ENCODE measurements at places on chromosomes 3 and 15.
A peak's percentile ranks its signal among the peaks of the same experiment; 100 is the strongest.

- DNase-seq = no peak
These were observed 193.3 kb upstream of the CTDSPL start for GRCh38 chr3:37668431-37668817.

DNA sequence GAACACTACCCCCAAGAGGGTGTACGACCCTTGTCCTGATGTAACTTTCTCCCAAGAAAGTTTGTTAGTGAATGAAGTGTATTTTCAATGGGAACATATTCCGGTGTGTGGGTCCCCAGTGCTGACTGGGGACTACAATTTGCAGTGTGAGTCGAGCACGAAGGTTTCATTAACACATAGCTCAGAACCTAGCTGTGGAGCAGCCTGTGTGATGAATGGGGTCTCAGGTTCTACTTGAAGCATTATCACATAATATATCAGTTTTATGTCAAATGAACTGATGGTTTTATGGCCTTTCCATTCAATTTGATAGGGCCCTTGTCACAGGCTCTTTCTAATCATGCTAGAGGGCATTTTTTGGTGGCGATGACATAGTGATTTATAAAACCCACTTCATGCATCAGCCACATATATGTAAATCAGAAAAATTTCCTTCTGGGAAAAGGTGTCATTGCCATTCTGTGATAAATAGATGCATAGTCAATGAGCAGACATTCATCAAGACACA lies 44.1 kb downstream of the RETNLB start:
- DNase-seq = no peak

- DNase-seq = no peak
These were observed 4.4 kb downstream of the ITIH3 start for GRCh38 chr3:52798978-52799476.

DNA sequence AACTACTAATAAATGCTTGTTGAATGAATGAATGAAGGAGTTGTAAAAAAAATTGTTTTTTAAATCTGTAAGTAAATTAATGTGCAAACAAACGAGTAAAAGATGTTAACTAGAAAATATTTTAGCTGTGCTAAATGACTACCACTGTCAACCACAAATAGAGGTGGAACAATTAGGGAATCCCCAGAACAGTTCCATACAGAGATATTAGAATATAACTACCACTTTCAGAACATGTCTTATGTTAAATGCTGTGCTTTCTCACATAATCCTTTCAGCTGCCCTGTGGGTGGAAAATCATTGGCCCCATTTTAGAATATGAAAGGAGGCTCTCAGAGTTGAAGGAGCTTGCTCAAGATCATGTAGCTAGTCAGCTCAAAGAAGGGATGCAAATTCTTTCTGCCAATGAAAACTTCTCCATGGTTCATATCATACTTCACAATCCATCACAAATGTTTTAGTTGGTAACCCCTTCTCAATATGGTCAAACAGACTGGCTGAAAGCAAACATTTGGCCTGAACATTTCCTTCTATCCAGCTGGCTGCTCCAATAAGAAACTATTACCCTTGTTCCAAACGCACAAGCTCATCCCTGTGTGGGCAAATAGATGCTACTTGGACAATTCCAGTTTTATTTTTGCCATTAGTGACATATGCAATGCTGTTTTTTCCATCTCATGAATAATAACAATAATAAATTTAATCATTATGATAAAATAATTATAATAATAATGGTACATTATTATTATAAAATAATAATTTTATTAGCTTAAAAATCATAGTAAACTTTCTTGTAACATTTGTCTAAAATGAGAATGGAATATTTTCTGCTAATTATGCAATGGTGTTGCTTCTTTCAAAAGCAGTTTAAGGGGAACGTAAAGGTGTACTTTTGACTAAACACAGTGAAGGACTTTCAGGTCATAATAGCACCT lies 290.4 kb upstream of the STT3B start:
- DNase-seq = no peak

GRCh38 chr3:51955893-51956770 lies 951 bp downstream of the GPR62 start:
- peak; percentile 59 for DNase-seq
